ENCODE measurements at places on chromosomes 7 and 10.

GRCh38 chr10:130425169-130425568 is 289.0 kb downstream of the GLRX3 start:
- no peak for DNase-seq

DNA sequence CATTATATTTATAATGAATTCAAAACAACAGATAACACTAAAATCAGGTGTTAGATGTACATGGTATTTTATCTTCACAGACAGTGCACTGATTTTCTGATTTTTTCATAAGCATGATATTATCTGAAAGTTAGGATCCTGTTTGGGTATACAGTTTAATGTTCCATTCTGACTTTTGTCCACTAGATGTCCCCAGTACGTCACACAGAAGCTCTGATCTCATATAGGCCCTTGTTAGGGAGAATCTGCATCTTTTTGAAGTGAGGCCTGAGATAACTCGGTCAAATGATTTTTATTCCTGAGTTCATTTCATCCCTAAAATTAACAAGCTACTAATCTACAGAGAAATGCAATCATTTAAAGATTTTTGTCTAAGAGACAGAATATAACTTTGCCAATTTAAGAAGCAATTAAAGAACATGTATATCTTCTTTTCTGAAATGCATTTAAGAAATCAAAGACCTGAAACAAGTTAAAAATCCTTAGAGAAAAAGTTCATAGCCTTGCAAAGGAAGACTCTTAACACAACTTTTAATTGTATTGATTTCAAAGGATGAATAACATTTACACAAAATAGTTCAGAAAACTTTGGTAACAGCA is 72.0 kb upstream of the TES start:
- DNase-seq: no peak

DNA sequence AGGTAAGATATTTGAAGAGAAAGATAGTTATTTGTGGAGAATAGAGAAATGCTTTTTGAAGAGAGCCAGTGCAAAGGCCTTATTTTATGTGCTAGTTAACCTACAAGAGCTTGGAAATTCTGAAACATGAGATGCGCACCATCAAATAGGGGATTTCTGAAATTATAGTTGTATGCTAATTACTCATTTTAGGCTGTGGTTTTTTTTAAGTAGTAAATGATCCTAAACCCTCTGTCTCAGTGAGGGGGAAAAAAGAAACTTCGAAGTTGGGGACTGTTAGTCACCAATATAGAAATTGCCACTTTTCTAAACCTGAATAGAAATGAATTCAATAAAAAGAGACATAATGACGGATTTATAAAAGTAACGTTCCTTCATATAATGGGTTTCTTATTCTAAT is 119.3 kb upstream of the MDFIC start:
- DNase-seq: no peak

- DNase-seq: no peak
Observed at GRCh38 chr10:11907914-11908313, 84.8 kb downstream of the PROSER2 start.

- DNase-seq: no peak
Observed at GRCh38 chr10:62224606-62225005, 44.0 kb downstream of the RTKN2 start.

GRCh38 chr10:110355922-110356627 is 51.4 kb upstream of the SMNDC1 start:
- no peak for DNase-seq

DNA sequence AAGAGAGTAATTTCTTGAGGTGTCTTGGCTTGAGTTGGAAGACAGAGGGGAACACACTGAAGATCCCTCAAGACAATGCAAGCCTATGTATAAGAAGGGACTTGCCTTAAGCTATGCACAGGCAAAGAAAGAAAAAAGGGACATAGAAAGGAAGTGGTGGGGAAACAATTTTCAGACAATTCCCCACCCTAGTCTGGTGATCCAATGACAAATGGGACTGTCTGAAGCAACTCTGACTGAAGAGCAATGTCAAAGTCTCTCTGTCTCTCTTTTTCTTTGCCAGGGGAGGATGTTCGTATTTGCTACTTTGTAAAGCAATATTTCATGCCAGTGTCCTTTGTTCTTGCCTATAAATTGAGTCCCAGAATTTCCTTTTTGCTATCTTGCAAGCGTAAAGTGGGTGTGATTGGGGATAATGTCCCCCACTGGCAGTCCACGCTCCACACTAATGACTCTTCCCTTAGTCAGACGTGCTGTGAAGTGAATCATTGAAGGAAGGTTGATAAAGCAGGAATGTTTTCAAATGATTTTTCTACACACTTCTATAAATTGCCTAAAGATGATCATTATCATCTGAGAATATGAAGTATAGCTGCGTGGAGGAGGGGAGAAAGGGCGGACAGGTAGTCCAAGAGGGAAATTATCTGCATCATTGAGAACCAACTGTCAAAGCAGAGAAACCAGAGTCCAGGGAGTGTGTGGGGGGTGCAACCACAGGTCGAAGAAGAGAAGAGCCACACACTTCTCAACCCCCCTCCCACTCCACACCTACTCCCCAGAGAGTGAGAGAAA is 243.8 kb upstream of the ETV1 start:
- DNase-seq: no peak

- no peak for DNase-seq
Observed at GRCh38 chr10:72245949-72246525, 27.7 kb upstream of the DDIT4 start.

Data from stimulated activated CD4-positive, alpha-beta T cell treated with anti-CD3 and anti-CD28 coated beads, Interleukin-12 subunit alpha, Interleukin-12 subunit beta, amount 100 ng/mL, for 24 hours (primary cell).